ENCODE measurements at places on chromosomes 16 and 17.

GRCh38 chr17:32503251-32504165, 16.7 kb downstream of the CDK5R1 start:
- peak; percentile 41 for DNase-seq

DNA sequence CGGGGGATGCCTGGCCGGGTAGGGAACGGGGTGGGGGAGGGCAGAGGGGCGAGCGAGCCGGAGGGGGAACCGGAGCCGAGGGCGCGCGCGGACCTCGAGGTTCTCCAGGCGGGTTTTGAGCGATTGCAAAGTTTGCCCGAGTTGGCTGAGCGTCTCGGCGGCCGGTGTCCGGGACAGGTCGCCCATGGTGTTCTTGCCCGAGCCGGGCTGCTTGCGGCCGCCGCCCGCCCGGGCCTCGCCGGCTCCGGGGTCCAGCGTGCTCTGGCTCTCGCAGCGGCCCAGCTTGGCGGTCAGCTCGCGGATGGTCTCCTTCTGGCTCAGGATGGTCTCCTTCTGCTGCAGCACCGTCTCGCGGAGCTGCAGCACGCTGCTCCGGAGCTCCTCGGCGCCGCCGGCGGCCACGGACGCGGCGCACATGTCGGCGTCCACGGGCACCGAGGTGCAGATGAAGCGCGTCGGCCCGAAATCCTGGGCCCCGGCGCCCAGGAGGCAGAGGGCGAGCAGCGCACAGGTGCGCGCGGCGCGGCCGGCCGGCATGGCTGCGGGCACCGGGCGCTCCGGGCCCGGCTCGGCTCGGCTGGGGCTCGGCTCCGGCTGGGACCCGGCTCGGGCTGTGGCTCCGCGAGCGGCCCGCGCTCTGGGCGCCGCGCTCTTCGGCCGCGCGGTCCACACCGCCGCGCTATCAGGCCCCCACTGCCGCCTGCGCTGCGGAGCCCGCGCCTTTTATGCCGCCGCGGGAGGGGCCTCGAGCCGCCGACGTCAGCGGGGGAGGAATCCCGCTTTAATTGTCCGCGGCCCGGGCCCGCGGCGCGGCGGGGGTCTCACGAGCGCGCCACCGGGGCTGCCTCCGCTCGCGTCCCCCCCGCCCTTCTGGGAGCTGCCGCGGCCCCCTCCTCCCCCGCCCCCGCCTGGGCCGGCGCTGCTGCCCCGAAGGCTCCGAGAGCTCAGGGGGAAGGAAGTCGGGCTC, at the start of gene NPTX1:
Gene NPTX1 (minus strand): TSS at position 698 of the 967 bp plus-strand sequence. CDS start 161 bp downstream, at position 537.
- no peak for DNase-seq

DNA sequence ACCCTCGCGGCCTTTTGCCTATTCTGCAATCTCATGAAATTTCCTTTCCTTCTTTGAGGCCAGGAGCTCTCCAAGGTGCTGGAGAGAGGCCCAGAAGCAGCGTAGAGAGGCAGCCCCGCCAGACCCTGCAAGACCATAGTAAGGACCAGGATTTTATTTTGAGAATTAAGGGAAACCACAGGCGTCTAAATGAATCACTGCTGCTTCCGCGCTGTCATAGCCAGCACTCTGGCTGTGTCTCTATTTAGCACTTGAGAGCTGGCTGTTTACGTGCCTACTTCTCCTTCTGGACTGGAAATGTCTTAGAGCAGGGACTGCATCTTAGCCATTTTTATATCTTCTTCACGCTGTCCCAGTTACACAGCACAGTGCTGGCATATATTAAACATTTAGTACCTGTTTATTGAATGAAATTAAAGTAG, 37.6 kb upstream of the PIRT start:
- DNase-seq, result peak; percentile 22

GRCh38 chr17:67364847-67365737, 1.3 kb downstream of the PSMD12 start:
- no peak for DNase-seq

DNA sequence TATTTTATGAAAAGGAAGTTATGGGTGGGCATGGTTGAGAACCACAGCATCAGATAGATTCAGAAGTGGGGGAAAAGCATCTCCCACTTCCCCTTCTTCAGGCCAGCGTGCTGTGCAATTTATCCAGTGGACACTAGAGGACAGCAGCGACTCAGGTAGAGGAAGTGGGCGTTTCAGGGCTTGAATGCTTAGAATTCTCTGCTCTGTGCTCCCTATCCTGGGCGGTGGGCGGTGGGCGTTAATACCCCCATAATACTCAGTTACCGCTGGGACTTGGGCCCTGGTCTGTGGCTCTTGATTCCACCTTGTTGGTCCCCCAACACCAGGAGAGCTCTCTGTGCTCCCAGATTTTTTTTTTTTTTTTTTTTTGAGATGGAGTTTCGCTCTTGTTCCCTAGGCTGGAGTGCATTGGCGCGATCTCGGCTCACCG, 3.7 kb upstream of the LYZL6 start:
- DNase-seq, result peak; percentile 30

DNA sequence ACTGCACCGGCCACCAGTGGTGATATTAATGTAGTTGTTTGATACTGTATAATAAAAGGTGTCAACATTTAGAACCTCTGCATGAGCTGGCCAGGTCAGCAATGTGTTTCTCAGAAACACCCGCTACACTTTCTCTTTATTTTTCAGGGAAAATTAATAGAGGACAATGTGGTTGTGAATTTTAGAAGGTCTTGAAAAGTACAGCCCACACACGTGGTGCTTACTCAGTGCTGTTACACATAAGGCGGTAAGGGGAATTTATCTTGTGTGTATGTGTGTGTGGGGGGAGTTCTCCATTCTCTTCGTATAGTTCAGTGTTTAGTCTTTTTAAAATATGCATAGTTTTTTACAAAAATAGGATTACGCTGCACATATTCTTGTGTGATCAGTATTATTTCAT, 4.4 kb upstream of the ZFP1 start:
- DNase-seq, result no peak

DNA sequence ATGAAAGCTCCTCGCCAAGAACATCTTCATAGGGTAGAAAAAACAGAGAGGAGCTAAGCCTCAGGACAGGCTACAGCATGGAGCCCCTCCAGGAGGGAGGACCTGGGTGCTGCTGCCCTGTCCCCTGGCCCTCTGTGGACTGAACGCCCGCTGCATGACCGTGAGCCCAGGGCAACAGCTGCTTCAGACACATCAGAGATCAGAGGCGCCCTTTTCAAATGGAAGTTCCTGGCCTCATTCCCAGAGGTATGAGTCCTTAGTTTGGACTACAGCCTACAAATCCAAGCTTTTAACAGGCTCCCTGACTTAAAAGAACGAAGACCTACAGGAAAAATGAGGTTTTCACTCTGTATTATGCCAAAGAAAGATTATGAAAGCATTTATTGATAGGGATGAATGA, 48.5 kb downstream of the ZNF18 start:
- peak; percentile 67 for DNase-seq

GRCh38 chr16:88578446-88579313, 8.5 kb downstream of the ZC3H18 start:
- DNase-seq, result no peak

DNA sequence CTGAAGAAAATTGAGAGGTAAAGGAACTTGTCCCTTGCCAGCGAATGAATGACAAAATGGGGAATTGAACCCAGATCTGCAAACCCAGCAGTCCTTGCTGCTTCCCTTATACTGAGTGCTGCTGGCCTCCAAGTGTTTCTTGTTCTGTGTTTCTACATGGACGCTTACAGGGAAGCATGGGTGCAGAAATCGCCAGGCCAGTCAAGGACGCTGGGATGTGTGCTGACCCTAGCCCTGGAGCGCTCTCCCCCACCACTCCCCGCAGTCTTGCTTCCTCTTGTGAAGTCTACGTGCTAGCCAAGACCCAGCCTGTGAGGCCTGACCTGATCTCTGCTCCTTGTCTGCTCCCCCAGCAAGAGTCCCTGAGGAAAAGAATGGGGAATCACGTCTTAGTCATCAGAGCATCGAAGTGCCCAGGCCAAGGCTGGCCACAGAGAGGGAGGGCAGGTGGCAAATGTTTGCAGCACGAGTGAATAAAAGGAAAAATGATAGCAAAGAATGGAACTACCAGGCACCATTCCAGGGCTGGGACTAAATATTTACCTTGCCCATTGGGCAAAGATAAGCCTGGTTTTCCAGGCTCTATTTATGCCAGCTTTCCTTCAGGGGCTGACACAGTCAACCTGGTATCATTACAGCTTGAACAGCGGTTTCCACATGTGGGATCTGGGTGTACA, 17.4 kb downstream of the CA4 start:
- no peak for DNase-seq

DNA sequence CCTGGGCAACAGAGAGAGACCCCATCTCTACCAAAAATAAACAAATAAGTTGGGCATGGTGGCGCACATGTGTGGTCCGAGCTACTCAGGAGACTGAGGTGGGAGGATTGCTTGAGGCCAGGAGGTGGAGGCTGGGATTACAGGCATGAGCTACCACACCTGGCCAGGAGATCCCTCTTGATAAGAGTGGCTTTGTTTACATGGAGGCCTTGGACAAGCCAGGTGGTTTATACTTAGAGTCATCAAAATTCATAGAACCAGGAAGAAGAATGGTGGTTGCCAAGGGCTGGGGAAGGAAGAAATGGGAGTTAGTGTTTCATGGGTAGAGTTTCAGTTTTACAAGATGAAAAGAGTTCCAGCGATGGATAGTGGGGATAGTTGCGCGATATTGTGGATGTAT, 8.8 kb upstream of the ZFP1 start:
- DNase-seq, result no peak

GRCh38 chr17:37176723-37177122, 199.1 kb upstream of the C17orf78 start:
- DNase-seq, result peak; percentile 25

DNA sequence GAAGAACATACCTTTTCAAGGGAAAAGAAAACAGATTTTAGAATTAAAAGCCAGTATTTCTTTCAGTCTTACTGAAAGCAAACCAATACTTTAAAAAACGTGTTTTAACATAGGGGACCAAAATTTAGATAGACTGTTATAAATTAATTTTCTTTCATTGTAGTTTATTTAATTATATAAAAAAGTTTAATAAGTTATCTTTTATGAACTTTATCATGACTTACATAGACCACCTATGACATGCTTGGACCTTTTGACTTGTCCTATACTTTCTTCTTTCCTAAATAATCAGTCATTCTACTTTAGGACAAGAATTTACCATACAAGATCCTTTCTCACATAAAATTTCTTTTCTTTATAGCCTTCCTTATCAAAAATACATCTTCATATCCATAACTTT, 102.0 kb upstream of the HAS3 start:
- peak; percentile 22 for DNase-seq

- DNase-seq, result peak; percentile 8
Measured at GRCh38 chr17:83144421-83145357, 65.3 kb downstream of the METRNL start.
